ENCODE measurements at places on chromosomes 5 and 9.

DNA sequence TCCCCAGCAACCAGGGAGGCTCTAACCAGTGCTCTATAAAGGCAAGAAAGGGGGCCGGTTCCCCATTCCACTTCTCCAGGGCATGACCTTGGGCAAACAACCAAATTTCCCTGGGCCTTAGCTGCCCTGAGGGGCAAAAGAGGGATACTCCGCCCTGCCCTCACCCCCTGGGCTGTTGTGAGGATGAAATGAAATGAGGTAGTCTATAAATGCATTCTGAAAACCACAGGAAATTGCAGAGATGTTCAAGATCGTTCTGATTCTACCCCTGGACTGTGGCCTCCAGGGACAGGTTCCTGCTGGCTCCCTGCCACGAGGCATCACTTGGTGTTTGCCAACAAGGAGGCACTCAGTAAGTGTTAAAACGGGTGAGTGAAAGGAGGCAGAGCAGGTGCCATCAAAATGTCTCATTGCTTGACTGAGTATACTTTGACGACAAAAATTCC lies 5.7 kb downstream of the RAPGEF1 start:
- DNase-seq: no peak

DNA sequence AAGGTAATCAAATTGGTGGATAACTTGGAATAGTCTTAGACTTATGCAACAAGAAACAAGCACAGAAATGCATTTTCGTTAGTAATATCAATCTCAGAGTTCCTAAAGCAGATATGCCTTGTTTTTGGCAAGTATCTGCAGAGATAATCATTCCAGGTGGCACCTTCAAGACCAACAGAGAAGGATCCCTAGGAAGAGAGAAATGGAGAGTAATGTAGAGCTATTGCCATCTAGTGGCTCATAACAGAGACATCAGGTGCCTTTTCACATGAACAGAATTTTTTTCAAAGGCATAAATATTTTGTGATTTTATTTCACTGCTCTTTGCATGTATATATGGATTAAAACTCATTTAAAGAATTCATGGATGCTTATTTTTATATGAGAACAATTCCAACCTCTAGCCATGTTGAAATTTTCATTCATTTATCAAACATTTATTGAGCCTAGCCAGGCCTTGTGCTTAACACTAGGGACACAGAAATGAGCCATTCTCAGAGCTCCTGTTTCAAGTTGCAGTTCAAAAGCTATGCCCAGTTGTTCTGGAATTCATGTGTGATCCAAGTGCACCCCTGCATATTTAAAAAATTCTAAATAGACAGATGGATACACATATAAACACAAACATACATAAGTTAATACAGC lies 117.5 kb upstream of the OR13F1 start:
- no peak for DNase-seq

GRCh38 chr5:133398646-133399101 lies 213.7 kb downstream of the FSTL4 start:
- peak; percentile 37 for DNase-seq

DNA sequence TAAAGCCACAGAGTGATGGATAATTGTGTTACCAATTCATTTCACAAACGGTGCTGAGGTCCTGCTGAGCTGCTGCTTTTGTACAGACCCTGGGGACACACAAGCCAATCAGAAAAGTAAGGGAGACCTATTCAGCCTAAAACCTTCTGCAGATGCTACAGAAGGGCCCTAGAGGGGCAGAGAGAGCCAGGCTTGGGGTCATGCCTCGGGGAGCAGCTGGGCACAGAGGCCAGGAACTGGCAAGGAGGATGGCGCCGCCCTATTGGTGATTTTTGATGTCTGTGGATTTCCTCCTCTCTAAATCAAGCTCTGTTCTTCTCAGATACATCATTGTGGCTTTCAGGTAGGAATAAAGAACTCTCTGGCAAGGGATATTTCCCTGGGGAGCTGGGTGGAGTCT lies 181.9 kb downstream of the ZNF462 start:
- no peak for DNase-seq

- no peak for DNase-seq
Measured at GRCh38 chr9:78167356-78167755, 68.5 kb upstream of the CEP78 start.

- DNase-seq: no peak
Measured at GRCh38 chr5:101679816-101680215, 616.3 kb downstream of the SLCO4C1 start.

DNA sequence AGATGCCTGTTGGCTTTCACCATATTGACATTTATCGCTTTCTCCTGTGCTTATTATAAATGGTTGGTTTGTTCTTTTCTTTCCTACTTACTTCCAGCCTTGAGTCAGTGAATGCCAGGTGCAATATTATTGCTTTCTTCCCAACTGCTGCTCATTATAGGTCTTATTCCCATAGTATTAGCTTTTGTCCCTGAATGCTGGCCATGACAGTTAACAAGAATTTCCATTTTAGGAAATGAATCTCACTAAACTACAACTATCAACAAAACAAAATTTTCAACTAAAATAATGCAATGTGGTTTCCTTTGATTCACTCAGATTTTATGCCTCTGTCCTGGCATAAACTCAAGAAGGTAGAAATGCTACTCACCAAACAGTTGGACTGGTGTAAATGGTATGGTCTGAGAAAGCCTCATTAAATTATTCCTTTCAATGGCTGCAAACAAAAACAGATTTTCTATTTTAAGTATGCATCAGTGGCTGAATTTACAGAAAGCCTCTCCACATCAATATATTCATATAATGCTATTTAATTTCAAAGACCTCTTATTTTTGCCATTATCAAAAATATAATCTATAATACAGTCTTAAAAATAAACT lies 145.4 kb downstream of the TRPM6 start:
- no peak for DNase-seq

GRCh38 chr5:136155761-136156160 lies 23.1 kb downstream of the SMAD5 start:
- DNase-seq: no peak

DNA sequence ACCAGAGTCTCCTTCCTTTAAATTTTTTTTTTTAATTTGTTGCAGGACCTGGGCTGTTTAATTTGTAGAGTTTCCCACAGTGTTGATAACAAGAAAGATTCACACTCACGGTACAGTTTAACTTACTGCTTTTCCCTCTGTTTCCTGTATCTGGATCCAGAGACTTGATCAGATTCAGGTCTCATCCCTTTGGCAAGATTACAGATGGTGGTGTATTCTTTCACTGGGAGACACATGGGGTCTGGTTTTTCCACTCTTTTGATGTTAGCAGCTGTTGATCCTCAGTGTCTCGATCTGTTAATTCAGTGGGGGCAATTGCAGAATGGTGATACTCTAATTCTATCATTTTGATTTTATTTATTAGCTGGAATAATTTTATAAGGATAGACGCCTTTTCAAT lies 75.4 kb upstream of the TNFAIP8 start:
- no peak for DNase-seq

- DNase-seq: no peak
Measured at GRCh38 chr5:121288781-121289180, 562.9 kb upstream of the FTMT start.

- no peak for DNase-seq
Measured at GRCh38 chr9:124231095-124231737, 26.5 kb upstream of the NEK6 start.

GRCh38 chr5:18074961-18075360 lies 440.7 kb downstream of the TAF11L14 start:
- no peak for DNase-seq

- DNase-seq: no peak
Measured at GRCh38 chr5:170745481-170746071, 37.9 kb upstream of the GABRP start.

GRCh38 chr9:72996114-72996513 lies 43.3 kb upstream of the ALDH1A1 start:
- no peak for DNase-seq

DNA sequence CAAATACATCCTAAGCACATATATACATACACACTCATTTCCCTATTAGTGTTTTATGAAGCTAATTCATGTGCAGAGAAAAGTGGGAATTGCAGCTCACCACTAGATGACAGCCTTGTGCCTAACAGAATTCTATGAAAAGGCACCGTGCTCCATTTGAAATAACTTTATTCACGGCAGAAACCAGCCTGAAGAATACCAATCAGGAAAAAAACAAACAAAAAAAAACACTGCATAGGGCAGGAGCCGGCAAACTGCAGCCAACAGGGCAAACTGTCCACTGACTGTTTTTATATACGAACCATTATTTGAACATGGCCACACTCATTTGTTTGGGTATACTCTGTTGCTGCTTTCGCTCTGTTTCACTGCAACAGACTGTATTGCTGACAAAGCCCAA lies 33.6 kb downstream of the ERMP1 start:
- no peak for DNase-seq

GRCh38 chr5:154370119-154370518 lies 75.7 kb upstream of the SAP30L start:
- DNase-seq: no peak

All from stimulated activated CD4-positive, alpha-beta T cell treated with anti-CD3 and anti-CD28 coated beads, Interleukin-15, amount 100 ng/mL, for 48 hours (primary cell).